ENCODE measurements at places on chromosomes 3 and 15.

DNA sequence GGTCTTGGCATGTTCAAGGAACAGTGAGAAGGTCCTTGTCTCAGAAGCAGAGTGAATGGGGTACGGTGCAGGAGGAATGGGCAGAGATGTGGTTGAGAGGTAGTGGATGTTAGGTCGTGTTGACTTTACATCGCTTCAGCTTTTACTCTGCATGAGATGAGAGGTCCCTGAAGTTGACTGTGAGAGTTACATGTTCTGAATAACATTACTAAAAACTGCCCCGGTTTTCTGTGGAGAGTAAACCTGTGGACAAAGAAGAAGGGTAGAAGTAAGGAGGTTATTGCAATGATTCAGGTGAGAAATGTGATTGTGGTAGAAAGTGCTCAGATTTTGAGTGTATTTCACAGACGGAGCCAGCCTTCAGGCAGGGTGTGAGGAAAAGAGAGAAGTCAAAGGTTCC is 105.6 kb downstream of the ARNT2 start:
- DNase-seq, result no peak

GRCh38 chr3:73070675-73071575 is 9.5 kb downstream of the EBLN2 start:
- no peak for DNase-seq

- no peak for DNase-seq
These were observed 935.9 kb downstream of the EPHA3 start for GRCh38 chr3:90043287-90043686.

DNA sequence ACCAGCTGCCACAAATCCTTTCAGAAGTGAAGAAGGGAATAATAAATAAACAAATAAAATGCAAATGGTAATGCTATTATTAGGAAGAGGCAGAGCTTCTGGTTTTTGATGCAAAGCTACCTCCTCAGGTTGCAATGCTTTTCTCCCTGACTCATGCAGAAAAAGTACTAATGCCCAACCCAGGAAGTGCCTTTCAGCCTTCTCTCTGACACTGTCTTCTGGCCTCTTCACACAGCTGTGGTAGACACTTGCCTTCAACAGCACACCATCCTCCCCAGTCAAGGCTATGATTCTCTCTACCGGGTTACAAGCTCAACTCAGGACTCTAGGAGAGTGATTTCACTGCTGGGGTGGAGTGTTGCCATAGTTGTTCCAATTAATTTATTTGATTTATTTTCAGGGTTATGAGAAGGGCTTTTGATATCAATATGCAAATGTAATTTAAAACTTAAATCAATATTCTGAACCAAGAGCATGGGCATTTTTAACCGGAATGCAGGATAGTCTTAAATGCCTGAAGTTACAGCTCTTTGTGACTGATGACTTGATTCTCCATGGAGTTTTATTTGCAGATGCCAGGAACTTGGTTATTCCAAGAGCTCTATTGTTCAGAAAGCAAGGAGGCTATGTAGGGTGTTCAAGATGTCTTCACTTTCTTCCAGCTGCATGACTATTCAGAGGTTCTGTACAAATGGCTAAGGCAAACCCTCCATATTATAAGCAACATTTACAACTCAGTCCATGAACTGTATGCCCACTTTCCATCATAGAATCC is 27.1 kb upstream of the GALNT15 start:
- no peak for DNase-seq

- no peak for DNase-seq
These were observed 52.4 kb downstream of the PDZRN3 start for GRCh38 chr3:73572368-73572767.

GRCh38 chr15:31360843-31361763 is 34.5 kb downstream of the KLF13 start:
- DNase-seq, result no peak

DNA sequence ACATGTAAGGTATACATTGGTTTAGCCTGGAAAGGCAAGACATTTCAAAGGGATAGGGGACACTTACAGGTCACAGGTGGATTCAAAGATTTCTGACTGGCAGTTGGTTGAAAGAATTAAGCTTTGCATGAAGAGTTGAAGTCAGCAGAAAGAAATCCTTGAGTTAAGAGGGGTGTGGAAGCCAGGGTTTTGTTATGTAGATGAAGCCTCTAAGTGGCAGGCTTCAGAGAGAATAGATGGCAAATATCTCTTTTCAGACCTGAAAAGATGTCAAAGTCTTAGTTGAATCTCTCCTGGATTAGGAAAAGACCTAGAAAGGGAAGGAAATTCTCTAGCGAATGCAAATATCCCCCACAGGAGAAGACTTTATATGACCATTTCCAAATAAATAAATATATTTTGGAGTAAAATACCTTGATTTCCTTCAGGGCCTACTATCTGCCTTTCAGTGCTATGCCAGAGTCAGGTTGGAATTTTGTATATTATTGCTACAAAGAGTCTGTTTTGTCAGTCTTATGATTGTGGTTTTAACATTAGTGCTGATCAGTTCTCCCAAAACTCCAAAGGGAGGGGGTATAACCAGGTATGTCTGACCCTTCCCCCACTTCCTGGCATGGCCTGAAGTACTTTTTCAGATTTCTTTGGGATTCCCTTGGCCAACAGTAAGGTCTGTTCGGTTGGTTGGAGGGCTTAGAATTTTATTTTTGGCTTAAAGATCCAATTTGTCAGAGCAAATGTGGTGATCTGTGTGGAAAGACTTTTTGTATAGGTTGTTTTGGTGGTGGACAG is 286.4 kb downstream of the LRTM1 start:
- no peak for DNase-seq

Data from pulmonary artery endothelial cell (primary cell).